Activated CD4-positive, alpha-beta memory T cell treated with anti-CD3 and anti-CD28 coated beads for 36 hours (primary cell): ENCODE measurements at places on chromosomes 1 and 21. TPM values are rescaled to one million over a fixed set of nuclear protein-coding genes. Genes with fewer than 3 reads are reported as not detected.

The LCE1A gene
- not detected for total RNA-seq

The TPRG1L gene
- total RNA-seq = 9.2 TPM

The KIF2C gene
- total RNA-seq = 113 TPM

DNA sequence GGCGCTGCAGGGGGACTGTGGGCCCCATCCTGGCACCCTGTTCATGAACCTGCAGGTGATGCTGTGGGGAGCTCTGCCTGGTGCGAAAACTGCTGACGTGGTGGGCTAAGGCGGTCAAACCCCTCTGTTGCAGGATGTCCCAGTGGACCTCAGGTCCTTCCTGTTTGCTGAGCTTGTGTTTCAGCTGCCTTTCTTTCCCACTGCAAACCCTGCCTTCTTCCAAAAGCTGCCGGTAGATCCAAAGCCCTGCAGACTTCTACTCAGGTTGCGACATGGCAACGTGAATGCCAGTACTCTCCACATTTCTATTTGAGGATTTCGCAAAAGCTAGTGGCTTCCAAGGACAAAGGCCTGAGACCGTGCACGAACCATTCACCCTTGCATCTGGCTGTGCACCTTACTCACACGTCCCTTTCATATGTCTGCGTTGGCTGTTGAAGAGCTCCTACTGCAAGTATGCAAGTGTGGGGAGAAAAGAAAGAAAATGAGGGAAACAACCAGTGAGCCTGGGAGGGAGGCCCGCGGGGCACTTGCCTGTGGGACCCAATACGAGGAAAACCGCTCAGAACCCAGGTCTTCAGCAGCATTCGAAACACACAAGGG lies 6.2 kb upstream of the RRP1 start:
- DNase-seq = peak; percentile 26
